CMK (cell line): ENCODE measurements at places on chromosomes 2 and 18.

DNA sequence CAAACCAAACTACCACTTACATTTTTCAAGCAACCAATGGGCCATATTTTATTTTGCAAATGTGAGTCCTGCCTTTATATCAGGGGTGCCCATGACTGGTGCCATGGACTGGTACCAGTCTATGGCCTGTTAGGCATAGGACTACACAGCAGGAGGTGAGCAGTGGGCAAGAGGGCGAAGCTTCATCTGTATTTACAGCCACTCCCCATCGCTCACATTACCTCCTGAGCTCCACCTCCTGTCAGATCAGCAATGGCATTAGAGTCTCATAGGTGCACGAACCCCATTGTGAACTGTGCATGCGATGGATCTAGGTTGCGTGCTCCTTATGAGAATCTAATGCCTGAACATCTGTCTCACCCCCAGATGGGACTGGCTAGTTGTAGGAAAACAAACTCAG, 53.6 kb downstream of the CCDC68 start:
- no peak for DNase-seq

DNA sequence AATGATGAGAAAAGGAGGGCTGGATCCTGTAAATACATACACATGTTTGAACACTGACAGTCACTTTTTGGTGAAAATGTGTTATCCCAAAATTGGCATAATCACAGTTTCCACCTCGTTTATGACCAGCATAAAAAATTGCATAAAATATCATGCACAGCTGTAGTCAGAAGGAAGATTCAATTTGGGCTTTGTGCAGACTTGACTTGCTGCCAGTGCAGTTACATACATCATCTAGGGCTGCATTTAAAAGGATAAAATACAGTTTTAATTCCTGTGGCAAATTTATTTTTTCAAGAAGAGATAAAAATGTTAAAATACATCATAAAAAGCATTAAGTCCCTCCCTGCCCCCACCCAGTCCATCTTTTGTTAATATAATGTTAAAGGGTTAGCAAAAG, 103.8 kb downstream of the VWC2L start:
- no peak for DNase-seq

DNA sequence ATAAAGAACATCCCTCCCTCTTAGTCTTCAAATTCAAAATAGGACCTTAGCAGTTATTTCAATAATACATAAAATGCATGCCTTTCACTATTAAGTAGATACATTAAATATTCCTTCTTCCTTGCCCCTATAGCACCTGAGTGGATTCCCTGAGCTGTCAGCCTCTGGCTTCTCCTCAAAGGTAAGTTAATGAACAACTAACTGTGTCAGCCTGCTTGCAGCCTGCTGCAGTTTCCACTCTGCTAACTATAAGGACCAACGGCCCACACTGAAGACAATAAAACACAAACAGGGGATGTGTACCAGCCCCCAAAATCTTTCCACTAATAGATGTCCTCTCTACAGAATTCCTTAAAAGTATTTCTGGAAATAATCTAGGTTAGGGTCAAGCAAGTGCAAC, 5.0 kb downstream of the KCTD1 start:
- no peak for DNase-seq

DNA sequence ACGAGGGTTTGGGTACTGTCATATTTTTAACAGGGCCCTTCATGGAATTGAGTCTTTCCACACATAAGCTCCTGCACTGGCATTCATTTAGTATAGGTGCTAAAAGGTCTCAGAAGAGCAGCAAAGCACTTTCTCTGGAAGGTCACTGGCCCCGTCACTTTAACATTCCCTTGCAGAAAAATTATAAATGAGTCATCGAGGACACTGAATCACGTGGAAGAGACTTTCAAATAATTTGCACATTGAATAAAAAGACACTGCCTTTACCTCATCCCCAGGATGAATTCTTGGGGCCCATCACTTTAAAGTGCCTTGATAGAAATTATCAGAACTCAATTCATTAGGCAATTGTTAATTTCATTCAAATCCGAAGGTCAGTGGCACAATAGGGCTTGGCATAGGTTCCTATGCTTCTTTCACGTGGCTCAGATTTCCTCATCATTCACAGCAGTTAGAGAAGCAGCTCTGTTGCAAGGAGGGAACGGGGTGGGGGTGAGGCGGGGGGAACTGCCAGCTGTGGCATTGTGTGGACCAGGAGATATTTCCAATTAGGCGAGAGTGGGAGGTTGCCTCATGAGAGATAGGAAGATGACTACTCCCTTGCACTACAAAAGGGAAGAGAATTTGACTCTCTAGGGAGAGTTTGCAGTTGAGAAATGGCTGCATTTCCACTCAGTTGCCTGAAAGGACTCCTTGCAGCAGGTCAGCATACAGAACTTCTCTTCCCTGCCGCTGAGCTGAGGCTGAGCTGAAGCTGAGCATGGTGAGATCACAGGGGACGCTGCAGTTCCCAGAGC, 86.3 kb upstream of the NPAS2 start:
- no peak for DNase-seq

DNA sequence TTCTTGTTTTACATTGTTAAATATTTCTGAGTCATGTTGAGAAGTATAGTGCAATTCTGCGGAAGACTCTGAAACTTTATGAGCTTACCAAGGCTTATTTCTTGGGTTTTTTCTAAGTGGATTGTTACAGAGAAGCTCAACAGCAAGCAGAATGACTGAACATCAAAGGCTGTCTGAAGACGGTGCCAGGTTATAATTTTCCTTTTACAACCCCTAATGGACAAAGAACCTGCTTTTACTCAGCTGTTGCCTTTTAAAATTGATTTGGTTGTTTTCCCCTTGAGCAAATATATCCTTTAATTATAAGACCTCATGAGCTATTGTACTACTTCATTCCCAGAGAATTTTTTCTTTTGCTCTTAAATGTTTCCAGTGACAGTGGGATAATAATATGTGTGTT, 41.6 kb downstream of the LAMA3 start:
- DNase-seq, result no peak

DNA sequence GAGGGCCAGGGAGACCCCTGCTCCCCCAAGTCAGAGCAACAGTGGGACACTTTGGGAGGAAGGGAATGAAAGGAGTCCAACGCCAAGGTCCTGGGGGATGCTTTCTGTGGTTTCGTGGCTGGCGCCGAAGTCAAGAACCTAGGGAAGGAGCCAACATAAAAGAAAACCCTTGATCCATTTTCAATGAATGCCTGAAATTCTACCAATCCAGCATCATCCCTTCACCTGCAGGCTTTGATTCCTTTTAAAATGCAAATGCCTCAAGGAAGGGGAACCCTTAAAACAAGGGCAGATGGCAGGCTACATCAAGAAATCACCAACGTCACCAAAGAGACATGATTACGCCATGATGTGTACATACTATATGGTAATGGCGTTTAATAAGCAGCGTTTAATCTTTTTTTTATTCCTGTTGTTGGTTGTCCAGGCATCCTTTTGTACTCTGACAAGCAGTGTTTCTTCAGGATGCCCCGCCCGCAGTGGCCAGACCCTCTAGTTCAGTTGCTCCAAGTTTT, 123.3 kb upstream of the SLC1A4 start:
- DNase-seq, result no peak

DNA sequence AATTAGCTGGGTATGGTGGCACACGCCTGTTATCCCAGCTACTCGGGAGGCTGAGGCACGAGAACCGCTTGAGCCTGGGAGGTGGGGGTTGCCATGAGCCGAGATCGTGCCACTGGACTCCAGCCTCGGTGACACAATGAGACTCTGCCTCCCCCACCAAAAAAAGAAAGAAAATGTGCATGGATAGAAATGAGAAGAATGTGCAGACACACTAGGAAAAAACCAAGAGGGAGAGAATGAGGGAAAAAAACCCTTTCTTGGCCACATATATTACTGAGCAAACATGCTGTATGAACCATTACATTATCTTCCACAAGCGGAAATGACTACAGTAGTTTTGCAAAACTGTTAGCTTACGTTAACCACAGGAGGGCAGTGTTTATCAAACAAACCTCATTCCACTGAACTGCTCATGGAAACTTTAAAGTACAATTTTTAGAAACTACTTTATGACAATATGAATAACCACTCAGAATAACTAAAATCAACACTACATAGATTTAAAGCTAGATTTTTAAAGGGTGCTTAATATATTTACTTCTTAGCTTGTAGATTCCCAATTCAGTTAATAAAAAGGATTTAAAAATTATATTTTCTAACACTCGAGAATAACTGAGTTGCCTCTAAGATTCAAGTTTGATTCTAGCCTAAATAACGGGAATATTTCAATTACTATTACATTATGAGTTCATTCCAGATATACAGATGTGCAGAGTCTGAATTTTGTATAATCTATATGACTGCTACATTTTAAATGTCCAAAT, 26.4 kb downstream of the ASXL2 start:
- DNase-seq, result peak; percentile 56

DNA sequence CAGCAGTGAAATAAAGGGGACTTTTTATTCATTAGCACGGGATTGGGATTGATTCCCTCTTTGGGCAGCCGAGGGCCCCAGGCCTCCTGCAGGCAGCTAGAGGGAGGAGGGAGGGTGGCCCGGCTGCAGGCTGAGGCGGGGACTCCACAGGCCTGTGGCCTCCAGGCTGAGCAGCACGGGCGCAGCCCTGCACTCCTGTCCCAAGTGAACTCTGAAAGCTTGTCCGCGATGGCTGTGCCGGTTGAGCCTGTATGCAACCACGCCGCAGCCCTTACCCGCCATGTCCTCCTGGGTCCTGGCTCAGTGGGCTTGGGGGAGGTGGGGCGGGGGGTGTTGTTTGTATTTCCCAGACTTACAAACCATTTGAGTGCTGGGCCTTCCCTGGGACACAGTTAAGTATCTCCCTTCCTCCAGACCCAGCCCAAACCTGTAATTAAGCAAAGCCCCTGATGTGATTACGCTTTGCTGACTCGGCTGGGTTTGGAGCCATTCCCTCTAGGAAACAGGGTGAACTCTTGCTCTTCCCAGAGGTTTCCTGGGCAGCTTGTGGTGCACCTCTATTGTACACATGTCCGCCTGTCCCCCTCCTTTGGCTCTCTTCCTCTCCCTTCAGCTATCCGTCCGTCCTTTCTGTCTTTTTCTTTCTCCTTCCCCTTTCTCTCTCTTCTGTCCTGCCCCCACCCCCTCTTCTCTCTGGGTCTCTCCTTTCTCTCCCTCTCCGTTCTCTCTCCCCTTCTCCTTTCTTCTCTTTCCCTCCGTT, 5.3 kb downstream of the GLI2 start:
- no peak for DNase-seq

- DNase-seq, result no peak
Measured at GRCh38 chr2:162298669-162299335, 19.7 kb downstream of the IFIH1 start.

GRCh38 chr2:230269715-230270114, 44.2 kb downstream of the SP140 start:
- no peak for DNase-seq

- no peak for DNase-seq
Measured at GRCh38 chr2:693606-694005, 16.4 kb upstream of the TMEM18 start.

GRCh38 chr2:193843675-193844074, 1648.9 kb upstream of the TMEFF2 start:
- no peak for DNase-seq
